Activated CD8-positive, alpha-beta T cell treated with anti-CD3 and anti-CD28 coated beads for 36 hours (primary cell): ENCODE measurements at places on chromosomes 16 and 17. TPM values are rescaled to one million over a fixed set of nuclear protein-coding genes. Genes with fewer than 3 reads are reported as not detected.

TEDC2 gene
- total RNA-seq: 23.2 TPM

VAT1L gene
- total RNA-seq: not detected

GRCh38 chr16:84786605-84787262 lies 33.1 kb upstream of the CRISPLD2 start:
- no peaks in the 10 kb centered on the region for H3K36me3 ChIP-seq
- no peaks in the 10 kb centered on the region for H3K4me1 ChIP-seq
- no peak overlapping the region for H3K4me3 ChIP-seq
- no peaks in the 10 kb centered on the region for H3K27me3 ChIP-seq
- no peak for DNase-seq

GRCh38 chr16:54425068-54425467 lies 138.5 kb upstream of the IRX3 start:
- no peaks in the 10 kb centered on the region for H3K36me3 ChIP-seq
- H3K4me3 ChIP-seq: no peak overlapping the region
- H3K27ac ChIP-seq: no peak overlapping the region

DNA sequence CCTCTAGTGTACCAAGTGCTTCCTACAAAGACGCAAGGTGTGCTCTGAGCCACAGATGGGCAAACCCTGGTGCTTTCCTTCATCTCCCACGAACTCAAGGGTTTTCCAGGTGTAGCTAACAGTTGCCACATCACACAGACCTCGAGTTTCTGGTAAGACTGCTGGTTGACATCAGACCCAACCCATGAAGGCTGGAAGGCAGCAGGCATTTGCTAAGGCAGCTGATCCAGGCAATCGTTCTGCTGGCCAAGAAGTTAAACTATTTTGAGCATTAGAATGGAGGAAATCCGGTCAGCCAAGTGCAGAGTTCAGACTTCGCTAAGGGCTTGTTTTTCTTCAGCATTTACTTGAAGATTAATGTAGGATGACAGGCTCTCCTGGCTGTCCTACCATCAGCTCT lies 11.5 kb downstream of the HAS3 start:
- H3K27ac ChIP-seq: no peak overlapping the region
- no peak overlapping the region for H3K4me3 ChIP-seq
- no peaks in the 10 kb centered on the region for H3K27me3 ChIP-seq
- no peak for DNase-seq
- peaks cover 3% of the 10 kb centered on the region for H3K4me1 ChIP-seq

- H3K27ac ChIP-seq: no peak overlapping the region
- H3K4me3 ChIP-seq: no peak overlapping the region
- H3K4me1 ChIP-seq: peaks cover 14% of the 10 kb centered on the region
These were observed 3.5 kb upstream of the CNEP1R1 start for GRCh38 chr16:50021544-50021943.
